Activated naive CD8-positive, alpha-beta T cell treated with anti-CD3 and anti-CD28 coated beads, Interleukin-2, amount 50 U/mL, for 16 hours (primary cell): ENCODE measurements at places on chromosomes 3 and 15.

DNA sequence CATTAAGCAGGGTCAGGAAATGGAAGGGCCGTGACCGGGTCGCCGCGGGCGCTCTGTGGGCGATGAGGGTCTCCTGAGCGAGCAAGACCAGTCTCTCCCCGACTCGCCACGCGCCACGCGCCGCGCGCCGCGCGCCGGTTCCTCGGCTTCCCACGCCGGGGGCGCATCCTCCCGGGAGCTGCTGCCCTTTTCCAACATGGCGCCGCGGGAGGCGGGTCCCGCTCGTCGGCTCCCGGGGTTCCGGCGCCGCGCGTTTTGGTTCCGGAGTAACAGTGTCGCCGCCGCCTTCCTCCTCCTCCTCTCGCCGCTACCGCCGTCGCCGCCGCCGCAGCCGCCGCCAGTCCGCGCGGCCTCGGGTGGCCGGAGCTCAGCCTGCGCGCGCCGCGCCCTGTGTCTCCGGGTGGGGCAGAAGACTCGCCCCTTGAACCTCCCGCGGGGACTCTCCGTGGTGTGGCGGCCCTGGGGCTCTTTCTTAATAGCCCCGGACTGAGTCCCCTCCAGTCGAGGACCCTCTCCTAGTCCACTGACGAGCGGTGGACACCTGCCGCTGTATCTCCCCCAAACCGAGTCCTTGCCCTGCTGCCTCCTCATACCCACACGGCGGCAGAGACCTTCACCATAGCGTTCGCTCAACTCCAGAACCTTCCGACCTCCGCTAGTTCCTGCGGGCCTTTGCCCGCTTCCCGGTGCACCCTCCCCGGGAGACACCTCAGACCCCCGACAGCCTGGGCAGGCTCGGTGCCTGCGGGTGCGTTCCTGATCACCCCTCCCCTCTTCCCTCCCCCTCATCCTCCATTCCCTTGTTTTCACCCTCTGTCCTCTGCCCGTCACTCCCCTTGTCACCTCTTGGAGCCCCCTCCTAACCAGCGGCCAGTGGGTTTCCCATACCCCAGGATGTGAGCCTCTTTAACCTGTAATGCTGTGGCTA lies at the start of gene MAP2K5:
Gene MAP2K5, plus strand, starts transcription at position 284 of the 928 bp plus-strand sequence. Its CDS starts 633 bp downstream, at position 917.
- DNase-seq = peak; percentile 59

DNA sequence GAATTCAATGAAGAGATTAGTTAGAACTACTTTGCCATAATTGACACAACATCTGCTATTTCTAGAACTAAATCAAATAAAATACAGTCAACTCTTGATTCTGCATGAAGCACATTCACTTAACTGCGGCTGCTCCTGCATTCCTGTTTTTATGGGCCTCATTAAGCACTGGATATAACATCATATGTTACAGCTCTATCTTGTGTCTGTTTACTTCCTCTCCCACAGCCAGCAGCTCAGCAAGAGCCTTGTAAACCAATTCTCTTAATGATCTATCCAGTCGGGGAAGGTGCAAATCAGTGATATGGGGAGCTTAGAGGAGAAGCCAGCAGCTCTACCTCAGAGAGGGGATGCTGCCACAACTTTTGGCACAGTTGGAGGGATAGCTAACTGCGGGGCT lies 329.2 kb downstream of the ARRDC4 start:
- DNase-seq = no peak

DNA sequence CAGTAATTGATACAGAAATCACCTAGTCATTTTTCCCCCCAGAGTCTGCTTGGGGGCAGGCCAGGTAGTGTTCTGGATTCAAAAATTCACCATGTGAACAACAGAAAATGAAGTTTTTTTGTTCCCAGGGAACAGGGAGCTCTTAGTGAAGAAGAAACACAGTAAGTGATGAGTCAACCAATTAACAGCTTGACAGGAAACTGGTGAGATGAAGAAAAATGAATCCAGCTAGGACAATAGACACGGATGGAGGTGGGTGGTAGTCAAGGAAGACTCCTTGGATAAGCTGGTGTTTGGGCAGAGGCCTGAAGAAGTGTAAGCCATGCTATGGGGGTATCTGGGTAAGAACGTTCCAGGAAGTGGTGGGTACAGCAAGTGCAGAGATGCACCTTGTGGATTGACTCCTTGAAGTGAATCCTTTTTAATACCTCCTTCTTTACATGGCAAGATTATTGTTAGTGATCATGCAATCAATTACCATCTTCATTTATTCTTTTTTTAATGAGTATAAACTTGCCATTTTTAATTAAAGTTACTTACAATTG lies 339.9 kb upstream of the RGMA start:
- DNase-seq = no peak

- DNase-seq = no peak
Measured at GRCh38 chr3:73680391-73681095, 55.8 kb upstream of the PDZRN3 start.

DNA sequence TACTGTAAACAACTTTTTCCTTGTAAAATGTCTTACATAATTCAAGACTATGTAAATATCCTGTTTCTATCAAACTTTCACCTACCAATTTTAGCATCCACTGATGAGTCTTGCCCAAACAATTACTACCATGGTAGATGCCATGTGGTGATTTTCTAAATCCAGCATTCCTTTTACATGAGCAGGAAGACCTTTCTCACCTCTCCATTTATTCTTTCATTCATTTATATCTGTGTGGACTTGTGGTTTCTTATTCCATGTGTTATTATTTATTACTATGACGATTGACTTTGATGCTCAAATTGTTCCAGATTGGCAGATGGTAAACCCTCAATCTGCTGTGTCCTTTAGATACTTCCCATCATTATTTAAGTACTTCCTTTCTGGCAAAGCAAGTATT lies 62.4 kb downstream of the IFT57 start:
- no peak for DNase-seq

GRCh38 chr3:15556512-15556911 lies 35.0 kb upstream of the COLQ start:
- no peak for DNase-seq
